GM03348 (cell line): ENCODE measurements at places on chromosomes 5 and 9.

DNA sequence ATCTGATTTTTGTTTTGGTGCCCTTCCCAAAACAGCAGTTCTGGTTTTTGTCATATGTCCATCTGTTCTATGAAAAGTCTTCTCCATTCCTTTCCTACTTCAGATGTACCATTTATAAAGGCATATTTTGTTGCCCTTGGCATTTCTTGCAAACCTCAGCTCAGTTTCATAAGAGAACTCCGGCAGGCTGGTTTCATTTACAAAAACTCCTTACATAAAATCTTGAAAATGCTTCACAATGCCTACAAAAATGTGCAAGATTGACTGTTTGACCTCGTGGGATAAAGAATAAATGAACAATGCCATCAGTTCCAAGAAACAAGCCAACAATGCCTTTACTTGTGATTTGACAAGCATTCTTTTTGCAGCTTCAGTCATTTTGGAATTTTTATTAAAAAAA is 39.1 kb upstream of the CTNNAL1 start:
- DNase-seq, result peak; percentile 31

- DNase-seq, result no peak
These were observed 6.5 kb downstream of the PPIP5K2 start for GRCh38 chr5:103126557-103126956.

DNA sequence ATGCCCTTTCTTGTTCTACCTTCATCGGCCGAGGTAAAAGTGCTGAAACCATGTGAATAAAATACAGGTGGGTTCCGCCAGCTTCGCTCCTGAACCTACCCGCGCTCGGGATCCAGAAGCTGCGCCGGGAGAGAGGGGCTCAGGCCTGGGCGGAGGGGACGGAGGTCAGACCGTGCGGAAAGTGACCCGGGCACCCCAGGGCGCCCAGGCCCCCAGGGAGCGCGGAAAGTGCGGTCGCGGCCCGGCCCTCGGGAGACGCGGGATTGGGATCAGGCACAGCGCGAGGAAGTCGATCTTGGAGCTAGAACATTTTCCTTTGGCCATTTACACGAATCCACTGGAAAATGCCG is 329 bp downstream of the SYK start:
- DNase-seq, result no peak

DNA sequence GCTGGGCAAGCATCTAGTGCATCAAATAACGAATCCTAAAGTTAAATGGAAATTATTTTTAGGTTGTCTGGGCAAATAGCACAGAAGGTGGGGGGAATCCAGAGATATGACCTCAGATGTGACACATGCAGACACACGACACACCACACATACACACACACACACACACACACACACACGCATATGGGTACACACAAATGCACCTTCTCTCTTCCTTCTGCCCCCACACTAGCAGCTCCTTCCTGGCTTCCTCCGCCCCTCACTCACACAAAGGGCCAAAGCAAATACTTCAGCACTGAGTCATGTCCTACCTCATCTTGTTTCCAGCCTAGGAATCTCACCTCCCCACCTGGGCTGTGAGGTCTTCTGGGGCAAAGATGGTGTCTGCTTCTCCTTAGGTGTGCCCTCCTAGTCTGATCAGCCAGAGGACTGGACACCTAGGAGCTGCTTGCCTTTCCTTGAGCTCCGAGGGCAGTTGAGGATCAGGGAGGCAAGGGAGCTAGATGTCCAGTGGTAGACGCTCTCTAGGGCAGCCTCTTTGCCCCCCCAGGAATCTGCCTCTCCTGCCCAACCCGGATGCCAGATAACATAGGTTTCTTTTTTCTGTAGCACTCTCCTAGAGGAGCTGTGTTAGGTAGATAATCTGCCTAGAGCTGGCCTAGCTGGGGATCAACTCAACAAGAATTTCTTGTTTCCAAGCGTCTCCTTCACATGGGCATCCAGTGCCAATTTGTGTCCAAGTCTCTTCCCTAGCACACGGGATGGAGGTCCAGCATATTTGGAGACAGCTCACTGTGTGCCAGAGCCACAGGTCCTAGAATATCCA is 14.3 kb upstream of the JADE2 start:
- DNase-seq, result no peak

- DNase-seq, result no peak
These were observed 40.6 kb upstream of the COL5A1 start for GRCh38 chr9:134600836-134601638.
